ENCODE measurements at places on chromosomes 16 and 17. TPM values are rescaled to one million over a fixed set of nuclear protein-coding genes. Genes with fewer than 3 reads are reported as not detected.

The GHDC gene
- 33.9 TPM for total RNA-seq

- H3K27ac ChIP-seq: no peak overlapping the region
- H3K4me1 ChIP-seq: peaks cover 7% of the 10 kb centered on the region
- no peak for DNase-seq
- no peak overlapping the region for H3K4me3 ChIP-seq
- H3K36me3 ChIP-seq: peaks cover 8% of the 10 kb centered on the region
Measured at GRCh38 chr16:24766057-24766456, 36.6 kb downstream of the TNRC6A start.

DNA sequence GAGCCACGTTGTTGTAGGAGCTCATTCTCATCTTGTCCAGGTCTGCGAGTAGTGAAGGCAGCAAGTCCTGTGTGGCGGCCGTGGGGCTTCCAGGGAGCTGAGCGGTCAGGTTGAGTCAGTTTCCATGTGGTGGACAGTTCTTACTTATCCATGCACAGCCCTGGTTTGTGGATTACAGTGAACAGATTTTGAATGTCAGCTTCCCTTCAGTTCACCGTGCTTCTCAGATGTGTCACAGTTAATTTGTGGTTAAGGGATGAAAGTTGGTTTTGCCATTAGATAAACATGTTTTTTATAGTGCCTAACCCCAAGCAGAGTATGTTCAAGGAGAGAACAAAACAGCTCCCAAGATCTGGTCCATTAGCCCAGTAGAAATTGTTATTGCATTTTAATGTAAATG, 103.1 kb downstream of the RPTOR start:
- no peak overlapping the region for H3K4me3 ChIP-seq
- peaks cover 13% of the 10 kb centered on the region for H3K4me1 ChIP-seq
- no peaks in the 10 kb centered on the region for H3K27me3 ChIP-seq
- H3K27ac ChIP-seq: no peak overlapping the region
- DNase-seq: no peak

DNA sequence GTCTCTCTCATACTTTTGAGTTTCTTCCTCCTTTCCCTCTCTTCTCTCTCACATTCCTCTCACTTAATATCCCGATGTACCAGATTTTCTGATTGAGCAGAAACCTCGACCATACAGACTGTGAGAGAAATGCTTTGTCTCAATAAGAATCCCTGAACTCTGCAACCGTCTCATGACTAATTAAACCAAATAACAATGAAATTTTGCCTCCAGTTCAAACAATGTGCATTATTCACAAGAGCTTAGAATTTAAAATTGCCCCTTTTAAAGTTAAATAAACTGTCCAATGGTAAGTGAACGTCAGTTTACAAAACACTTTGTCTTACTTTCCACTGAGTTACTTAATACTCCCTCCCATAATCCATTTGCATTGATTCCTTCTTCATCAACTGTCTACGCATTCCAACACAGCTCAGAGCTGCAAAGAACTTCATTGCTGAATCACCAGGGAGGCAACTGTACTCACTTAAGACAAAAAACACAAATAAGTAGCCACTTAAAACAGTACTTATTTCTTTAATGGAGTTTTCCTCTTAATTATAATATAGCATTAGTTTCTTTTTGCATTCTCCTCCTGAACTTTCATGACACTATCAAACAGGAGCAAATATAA, 4.9 kb downstream of the CDH11 start:
- H3K27ac ChIP-seq: no peak overlapping the region
- no peaks in the 10 kb centered on the region for H3K36me3 ChIP-seq
- H3K4me1 ChIP-seq: peaks cover under 1% of the 10 kb centered on the region
- DNase-seq: no peak

GRCh38 chr17:40356990-40357881, 7.3 kb downstream of the GJD3 start:
- H3K36me3 ChIP-seq: peaks cover 51% of the 10 kb centered on the region
- no peak overlapping the region for H3K4me3 ChIP-seq
- no peak overlapping the region for H3K27ac ChIP-seq

DNA sequence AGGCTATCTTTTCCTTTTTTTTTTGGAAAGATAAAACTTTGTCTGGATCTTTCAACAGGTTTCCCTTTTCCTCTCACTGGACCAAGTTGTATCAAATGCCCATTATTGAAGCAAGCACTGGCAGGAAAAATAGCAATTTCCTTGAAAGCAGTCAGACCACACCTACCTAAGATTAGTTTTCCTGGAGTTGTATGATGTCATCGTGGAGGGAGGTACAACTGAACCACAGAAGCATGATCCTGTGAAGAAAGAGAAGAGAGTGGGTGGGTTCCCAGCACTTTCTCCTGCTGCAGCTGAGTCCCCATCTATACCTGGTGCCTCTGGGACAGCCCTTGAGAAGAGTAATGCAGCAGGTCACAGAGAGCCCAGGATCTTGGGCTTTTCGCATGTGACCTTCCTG, 63.6 kb upstream of the ERCC4 start:
- no peaks in the 10 kb centered on the region for H3K4me1 ChIP-seq
- no peak overlapping the region for H3K27ac ChIP-seq
- DNase-seq: no peak
- no peaks in the 10 kb centered on the region for H3K36me3 ChIP-seq
- no peak overlapping the region for H3K4me3 ChIP-seq

DNA sequence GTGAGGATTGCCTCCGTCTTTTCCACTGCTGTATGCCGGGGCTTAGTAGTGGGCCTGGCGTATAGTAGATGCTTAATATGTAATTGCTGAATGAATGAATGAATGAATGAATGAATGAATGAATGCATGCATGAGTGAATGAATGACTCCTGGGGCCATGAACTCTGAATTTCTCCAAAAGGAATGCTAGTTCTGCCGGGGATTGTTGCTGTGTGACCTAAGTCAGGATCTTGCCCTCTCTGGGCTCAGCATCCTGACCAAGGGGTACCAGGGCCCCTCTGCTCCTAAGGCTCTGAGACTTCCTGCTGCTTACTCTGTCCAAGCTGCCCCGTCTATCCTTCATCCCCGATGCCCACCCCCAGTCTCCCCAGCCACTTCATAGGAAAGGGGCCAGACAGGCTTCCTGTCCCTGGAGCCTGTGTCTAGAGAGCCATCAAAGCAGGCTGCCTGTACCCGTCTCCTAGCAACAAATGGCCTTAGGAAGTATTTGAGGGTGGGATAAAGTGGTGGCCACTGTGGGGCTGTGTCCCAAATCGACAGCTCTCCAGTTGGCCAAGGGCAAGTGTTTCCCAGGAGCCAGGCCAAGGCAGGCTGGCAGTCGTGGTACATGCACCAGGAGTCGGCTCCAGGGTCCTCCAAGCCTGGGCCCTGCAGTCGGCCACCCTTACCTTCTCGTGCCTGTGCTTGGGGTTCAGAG, 11.6 kb upstream of the MPRIP start:
- no peaks in the 10 kb centered on the region for H3K27me3 ChIP-seq
- H3K4me1 ChIP-seq: peaks cover 28% of the 10 kb centered on the region
- H3K36me3 ChIP-seq: no peaks in the 10 kb centered on the region
- no peak overlapping the region for H3K27ac ChIP-seq

DNA sequence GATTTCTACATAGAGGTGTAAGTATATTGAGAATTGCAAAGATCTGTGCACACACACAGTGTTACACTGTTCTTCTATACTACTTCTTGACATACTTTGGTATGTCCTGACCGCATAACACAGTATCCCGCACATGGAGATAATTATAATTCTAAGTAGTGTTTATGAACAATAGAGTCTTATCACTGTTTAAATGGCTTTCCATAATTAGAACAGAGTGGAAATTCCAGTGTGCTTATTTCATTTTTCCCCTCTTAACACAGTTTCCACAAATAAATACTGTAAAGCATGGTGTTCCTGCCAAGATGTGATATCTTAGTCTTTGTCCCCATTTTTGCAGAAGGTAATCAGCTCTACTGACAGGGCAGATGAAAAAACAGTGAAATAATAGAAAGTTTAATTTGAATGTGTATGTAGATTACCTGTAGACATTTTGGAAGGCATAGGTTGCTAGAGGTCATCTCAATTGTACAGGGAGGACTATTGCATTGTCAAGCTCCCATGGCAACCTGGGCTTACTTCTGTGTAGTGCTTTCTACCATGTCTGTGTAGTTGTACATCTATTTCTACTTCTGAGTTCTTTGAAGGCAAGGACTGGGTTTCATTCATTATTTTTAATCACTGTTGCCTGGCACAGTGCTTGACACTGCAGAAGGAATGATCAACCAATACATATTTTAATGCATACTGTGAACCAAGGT, 10.1 kb upstream of the KRT28 start:
- DNase-seq: no peak
- H3K27ac ChIP-seq: no peak overlapping the region
- H3K4me1 ChIP-seq: no peaks in the 10 kb centered on the region
- H3K27me3 ChIP-seq: no peaks in the 10 kb centered on the region
- H3K36me3 ChIP-seq: no peaks in the 10 kb centered on the region

- no peaks in the 10 kb centered on the region for H3K4me1 ChIP-seq
- H3K27ac ChIP-seq: no peak overlapping the region
- no peak overlapping the region for H3K4me3 ChIP-seq
- DNase-seq: no peak
- peaks cover 4% of the 10 kb centered on the region for H3K36me3 ChIP-seq
- H3K27me3 ChIP-seq: no peaks in the 10 kb centered on the region
Measured at GRCh38 chr16:54118846-54119245, 167.7 kb downstream of the IRX3 start.

GRCh38 chr17:28973425-28973824, 22.1 kb upstream of the PHF12 start:
- H3K27ac ChIP-seq: no peak overlapping the region
- H3K27me3 ChIP-seq: no peaks in the 10 kb centered on the region
- H3K4me3 ChIP-seq: no peak overlapping the region
- H3K36me3 ChIP-seq: no peaks in the 10 kb centered on the region
- DNase-seq: peak; percentile 37
- no peaks in the 10 kb centered on the region for H3K4me1 ChIP-seq

DNA sequence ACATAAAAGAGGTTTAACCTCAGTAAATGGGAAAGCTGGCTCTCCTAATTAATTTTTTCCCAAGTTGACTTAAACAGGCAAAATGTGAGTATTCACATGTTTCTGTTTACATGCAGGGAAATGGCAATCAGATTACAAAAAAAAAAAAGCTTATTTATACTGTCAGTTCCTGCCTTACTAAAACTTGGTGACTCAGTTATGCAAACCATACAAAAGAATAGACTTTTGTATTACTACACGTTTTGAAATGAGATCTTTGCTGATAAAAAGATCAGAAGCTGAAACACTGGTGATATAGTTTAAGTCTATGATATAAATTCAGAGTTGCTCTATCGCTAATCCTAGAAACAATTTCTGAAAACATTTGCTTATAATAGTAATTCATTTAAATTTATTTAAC, 9.4 kb upstream of the KCNJ2 start:
- no peaks in the 10 kb centered on the region for H3K36me3 ChIP-seq
- H3K27ac ChIP-seq: no peak overlapping the region
- H3K4me3 ChIP-seq: no peak overlapping the region
- no peak for DNase-seq

The HSD11B2 gene
- total RNA-seq: 5.0 TPM

The ALOX12 gene
- total RNA-seq: 0.33 TPM

- H3K27ac ChIP-seq: peak overlapping the region; percentile 96
Measured at GRCh38 chr17:17235212-17236174, 1.5 kb downstream of the FLCN start.

The SOX9 gene
- total RNA-seq: 4.3 TPM

The OR3A3 gene
- not detected for total RNA-seq

The PRSS8 gene
- total RNA-seq: 139 TPM

- no peak for DNase-seq
- no peaks in the 10 kb centered on the region for H3K4me1 ChIP-seq
- H3K27ac ChIP-seq: no peak overlapping the region
- no peaks in the 10 kb centered on the region for H3K36me3 ChIP-seq
Measured at GRCh38 chr16:927406-927805, 43.4 kb downstream of the LMF1 start.

The CDRT15L2 gene
- total RNA-seq: not detected

DNA sequence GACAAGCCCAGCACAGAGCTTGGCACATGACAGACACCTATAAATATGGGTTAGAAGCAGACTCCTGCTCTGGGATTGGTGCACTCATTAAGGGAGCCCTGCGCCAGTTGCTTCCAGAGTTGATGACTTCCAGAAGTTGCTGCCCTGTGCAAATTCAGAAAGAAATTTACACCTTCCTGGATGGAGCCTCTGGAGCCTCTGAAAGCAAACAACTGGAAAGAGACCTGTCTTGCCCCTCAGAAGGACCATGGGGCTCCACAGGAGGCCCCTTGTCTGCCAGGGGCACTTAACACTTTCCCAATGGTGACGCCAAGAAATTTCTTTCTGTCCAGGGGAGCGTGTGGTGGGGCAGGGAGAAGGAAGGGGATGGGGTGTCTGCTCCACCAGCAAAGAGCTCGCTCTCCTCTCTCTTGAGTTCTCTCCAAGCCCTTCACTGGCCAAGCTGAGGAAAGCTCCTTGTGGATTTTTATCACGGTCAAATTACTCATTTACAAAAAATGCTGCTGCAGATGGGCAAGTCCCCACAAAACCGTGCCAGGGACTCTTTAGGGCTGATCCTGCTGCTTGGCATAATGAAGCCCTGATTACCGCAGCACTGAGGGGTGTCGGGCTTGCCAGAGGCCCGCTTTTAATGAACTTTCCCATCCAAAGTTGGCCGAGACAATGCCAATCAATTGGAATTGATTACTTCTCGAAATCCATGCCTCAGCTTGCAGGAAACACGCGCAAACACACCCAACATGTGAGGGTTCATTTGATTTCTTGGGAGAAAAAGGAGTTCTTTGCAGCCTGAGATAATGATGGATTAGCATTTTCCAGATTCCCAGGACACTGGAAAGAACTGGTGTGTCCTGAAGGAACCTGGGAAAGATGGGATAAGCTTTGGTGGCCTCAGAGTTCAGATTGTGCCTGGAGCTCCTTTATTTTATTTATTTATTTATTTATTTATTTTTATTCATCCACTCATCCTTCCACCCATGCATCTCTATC, 583.6 kb upstream of the CDH5 start:
- H3K27ac ChIP-seq: no peak overlapping the region
- no peaks in the 10 kb centered on the region for H3K4me1 ChIP-seq
- no peaks in the 10 kb centered on the region for H3K36me3 ChIP-seq

The TMEM204 gene
- total RNA-seq: 44.0 TPM

- no peaks in the 10 kb centered on the region for H3K36me3 ChIP-seq
- no peaks in the 10 kb centered on the region for H3K27me3 ChIP-seq
- no peak overlapping the region for H3K4me3 ChIP-seq
- DNase-seq: no peak
Measured at GRCh38 chr17:19705771-19706770, 10.3 kb downstream of the SLC47A2 start.

GRCh38 chr17:57739402-57740234, 5.5 kb downstream of the CCDC182 start:
- H3K4me3 ChIP-seq: no peak overlapping the region
- H3K27me3 ChIP-seq: no peaks in the 10 kb centered on the region
- no peak for DNase-seq

Data from upper lobe of left lung (tissue), 6 donors.